DND-41 (cell line): ENCODE measurements at places on chromosomes 4 and X.

DNA sequence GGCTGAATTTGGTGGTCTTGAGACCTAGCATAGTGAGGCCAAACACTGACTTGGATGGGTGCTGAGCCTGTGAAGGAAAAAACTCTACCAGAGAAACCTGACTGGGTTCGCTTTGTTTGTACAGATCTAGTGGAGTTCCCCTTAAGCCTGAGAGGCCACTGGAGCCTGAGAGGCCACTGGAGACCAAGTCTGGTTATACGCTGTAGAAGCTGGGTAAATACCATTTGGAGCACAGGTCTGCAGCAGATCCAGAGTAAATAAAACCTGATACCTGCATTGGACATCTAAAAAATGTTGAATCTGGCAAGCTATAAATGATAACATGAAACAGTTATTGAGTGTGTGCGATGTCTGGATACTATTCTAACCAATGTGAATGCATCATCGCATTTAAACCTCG is 104.3 kb upstream of the IGSF1 start:
- DNase-seq: no peak
- no peak overlapping the region for H3K27ac ChIP-seq
- H3K4me1 ChIP-seq: no peaks in the 10 kb centered on the region
- no peak overlapping the region for H3K4me3 ChIP-seq
- H3K27me3 ChIP-seq: no peaks in the 10 kb centered on the region
- H3K36me3 ChIP-seq: no peaks in the 10 kb centered on the region

- no peaks in the 10 kb centered on the region for H3K36me3 ChIP-seq
- no peak overlapping the region for H3K4me3 ChIP-seq
- DNase-seq: no peak
- H3K27me3 ChIP-seq: no peaks in the 10 kb centered on the region
These were observed 61.5 kb upstream of the AMOT start for GRCh38 chrX:112901869-112902725.

DNA sequence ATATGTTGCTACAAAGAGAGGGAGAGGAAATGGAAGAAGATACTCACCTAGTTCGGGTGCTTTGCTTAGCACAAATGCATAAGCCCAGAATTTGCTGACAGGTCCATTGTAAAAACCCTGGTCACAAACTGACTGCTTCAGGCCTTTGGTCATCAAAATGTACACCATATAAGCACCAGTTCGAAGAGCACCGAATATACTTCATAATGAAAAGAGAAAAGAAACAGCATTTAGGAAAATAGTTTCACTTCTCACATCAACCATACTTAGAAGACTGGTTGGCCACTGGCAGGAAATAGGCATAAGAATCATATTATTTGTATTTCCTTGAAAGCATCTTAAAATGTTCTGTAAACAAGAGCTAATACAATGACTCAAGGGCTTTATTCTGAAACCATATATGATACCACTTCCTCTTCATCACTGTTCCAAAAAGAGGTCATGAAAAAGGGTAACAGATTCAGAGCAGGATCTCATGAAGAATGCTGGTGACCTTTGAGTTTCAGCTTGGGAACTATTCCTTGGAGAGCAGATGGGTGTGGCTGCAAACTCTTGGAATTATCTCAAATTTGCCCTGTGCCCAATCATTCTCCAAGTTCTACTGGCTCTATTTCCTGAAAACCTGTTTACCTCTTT is 138.7 kb downstream of the ELOVL6 start:
- H3K36me3 ChIP-seq: peaks cover 14% of the 10 kb centered on the region; the same call in 1 of the 2 replicates
- H3K4me3 ChIP-seq: no peak overlapping the region
- H3K27me3 ChIP-seq: no peaks in the 10 kb centered on the region
- peaks cover 20% of the 10 kb centered on the region for H3K4me1 ChIP-seq

DNA sequence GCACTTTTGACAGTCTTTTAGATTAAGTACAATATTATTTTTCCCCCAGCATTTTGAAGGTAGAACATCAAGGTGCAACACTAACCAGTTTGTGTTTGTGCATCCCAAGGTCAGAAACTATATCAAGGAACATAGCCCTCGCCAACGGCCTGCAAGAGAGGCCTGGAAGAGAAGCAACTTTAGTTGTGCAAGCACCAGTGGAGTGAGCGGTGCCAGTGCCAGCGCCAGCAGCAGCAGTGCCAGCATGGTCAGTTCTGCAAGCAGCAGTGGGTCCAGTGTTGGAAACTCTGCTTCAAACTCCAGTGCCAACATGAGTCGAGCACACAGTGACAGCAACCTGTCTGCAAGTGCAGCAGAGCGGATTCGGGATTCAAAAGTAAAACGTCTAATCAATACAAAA is 21.7 kb downstream of the FAM199X start:
- no peak for DNase-seq
- no peak overlapping the region for H3K27ac ChIP-seq
- H3K4me1 ChIP-seq: no peaks in the 10 kb centered on the region
- no peak overlapping the region for H3K4me3 ChIP-seq

DNA sequence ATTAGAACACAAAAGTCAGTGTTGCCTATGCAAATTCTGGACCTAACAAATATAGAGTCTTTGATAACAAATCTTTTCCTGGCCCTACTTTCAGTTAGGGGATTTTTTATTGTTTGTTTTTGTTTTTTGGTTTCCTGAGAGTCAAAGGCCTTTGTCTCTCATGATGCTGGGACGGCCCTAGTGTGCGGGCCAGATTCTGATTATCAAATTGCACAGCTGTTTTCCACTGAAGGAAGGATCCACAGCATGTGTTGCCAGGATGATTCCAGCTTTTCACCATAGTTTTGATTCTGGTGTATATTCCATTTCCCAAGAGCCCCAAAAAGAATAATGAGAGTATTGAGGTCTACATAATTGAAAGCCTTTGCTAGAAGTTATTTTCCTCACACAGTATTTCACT is 248.2 kb downstream of the CAMK2D start:
- peaks cover 5% of the 10 kb centered on the region; the same call in 1 of the 2 replicates for H3K36me3 ChIP-seq
- no peak for DNase-seq

DNA sequence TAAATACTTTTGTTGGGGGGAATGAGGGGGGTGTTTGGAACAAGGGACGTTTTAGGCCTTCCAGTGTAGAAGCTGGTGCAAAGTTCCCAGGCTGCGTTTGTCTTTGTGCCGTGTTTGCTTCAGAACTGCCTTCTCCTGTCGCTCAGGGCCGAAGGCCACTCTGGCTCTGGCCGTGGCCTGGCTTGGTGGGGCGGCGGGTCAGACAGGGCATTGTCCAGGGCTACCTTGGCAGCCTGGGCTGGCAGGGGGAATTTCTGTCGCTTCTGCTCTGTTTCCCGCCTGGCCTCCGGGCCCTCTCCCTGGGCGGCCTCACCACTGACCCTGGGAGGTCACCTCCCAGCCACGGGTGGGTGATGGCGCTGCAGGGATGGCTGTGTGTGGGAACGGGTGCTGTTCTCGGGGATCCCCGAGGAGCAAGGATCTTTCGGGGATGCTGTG is 140.0 kb downstream of the COL4A6 start:
- no peak overlapping the region for H3K27ac ChIP-seq
- DNase-seq: no peak
- no peaks in the 10 kb centered on the region for H3K27me3 ChIP-seq
- H3K36me3 ChIP-seq: no peaks in the 10 kb centered on the region
- no peak overlapping the region for H3K4me3 ChIP-seq
- H3K4me1 ChIP-seq: no peaks in the 10 kb centered on the region

- no peak overlapping the region for H3K27ac ChIP-seq
- H3K36me3 ChIP-seq: no peaks in the 10 kb centered on the region
- H3K27me3 ChIP-seq: no peaks in the 10 kb centered on the region
These were observed 52.8 kb downstream of the NPFFR2 start for GRCh38 chr4:72084587-72085011.

GRCh38 chrX:28757290-28757689 is 170.0 kb downstream of the IL1RAPL1 start:
- DNase-seq: no peak
- no peaks in the 10 kb centered on the region for H3K4me1 ChIP-seq
- no peak overlapping the region for H3K4me3 ChIP-seq
- H3K27ac ChIP-seq: no peak overlapping the region
- H3K36me3 ChIP-seq: no peaks in the 10 kb centered on the region

DNA sequence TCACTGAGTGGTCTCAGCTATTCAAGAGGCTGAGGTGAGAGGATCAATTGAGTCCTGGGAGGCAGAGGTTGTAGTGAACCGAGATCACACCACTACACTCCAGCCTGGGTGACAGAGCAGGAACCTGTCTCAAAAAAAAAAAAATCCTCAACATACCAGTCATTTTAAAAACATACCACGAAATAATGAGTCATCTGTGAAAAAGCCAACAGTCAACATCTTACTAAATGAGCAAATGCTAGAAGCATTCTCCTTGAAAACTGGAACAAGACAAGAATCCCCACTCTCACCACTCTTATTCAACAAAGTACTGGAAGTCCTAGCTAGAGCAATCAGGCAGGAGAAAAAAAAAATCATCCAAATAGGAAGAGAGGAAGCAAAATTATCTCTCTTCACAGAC is 104.0 kb upstream of the ARHGEF9 start:
- H3K36me3 ChIP-seq: no peaks in the 10 kb centered on the region
- H3K27me3 ChIP-seq: no peaks in the 10 kb centered on the region
- H3K27ac ChIP-seq: no peak overlapping the region
- no peaks in the 10 kb centered on the region for H3K4me1 ChIP-seq
- no peak for DNase-seq
- H3K4me3 ChIP-seq: no peak overlapping the region

DNA sequence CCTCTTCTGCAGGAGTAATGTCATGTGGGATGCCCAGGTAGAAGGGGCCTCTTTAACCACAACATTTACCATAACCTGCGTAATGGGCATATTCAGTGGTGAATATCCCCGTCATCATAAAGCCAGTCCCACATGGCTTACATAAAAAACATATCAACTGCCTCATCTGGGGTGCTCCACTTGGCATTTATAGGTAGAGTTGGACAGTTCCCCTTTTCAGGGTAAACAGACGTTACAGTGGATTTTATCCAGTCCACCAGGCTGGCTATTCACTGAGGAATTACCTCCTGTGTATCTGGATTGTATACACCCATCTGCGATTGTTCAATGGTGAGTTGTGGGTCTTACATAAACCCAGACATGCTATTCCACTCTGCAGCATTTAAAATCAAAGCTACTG is 70.7 kb upstream of the ANKRD17 start:
- H3K4me3 ChIP-seq: no peak overlapping the region
- H3K36me3 ChIP-seq: no peaks in the 10 kb centered on the region
- H3K4me1 ChIP-seq: no peaks in the 10 kb centered on the region

GRCh38 chrX:143664302-143664701 is 28.4 kb upstream of the SLITRK4 start:
- no peaks in the 10 kb centered on the region for H3K4me1 ChIP-seq
- DNase-seq: no peak
- H3K27ac ChIP-seq: no peak overlapping the region
- no peaks in the 10 kb centered on the region for H3K36me3 ChIP-seq
- no peaks in the 10 kb centered on the region for H3K27me3 ChIP-seq
- H3K4me3 ChIP-seq: no peak overlapping the region

DNA sequence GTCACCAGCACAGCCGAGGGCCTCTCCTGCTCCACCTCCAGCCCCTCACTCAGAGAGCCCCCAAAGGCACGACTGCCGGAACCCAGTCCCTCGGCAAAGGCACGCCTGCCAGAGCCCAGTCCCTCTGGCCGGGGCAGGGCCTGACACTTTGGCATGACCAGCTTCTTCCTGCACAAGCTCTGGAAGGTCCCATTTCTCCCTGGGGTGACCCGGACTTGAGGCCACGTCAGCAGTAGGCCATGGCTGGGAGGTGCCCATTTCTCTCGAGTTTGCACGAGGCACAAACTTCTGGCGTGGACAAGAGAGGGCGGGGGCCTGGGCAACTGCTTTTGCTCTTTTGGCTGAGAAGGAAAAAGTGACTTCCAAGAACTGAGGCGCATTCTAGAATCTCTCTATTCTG is 62.2 kb upstream of the GPR78 start:
- H3K4me3 ChIP-seq: no peak overlapping the region
- H3K27me3 ChIP-seq: no peaks in the 10 kb centered on the region
- DNase-seq: no peak
- no peaks in the 10 kb centered on the region for H3K36me3 ChIP-seq
